ENCODE measurements at places on chromosomes 3 and 15.

DNA sequence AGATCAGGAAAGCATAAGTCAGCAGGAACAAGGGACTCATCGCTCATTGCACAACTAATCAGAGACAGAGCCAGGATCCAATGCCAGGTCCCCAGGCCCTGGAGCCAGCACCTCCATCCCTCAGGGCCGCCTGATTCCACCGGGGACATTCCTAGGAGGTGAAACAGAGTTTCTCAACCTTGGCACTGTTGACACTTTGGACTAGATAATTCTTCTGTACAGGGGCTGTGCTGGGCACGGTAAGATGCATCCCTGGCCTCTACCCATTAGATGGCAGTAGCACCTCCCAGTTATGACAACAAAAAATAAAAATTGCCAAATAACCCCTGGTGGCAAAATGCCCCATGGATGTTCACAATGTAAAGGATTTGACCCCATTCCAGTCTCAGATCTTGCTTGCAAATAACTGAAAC is 127.7 kb downstream of the MTHFS start:
- DNase-seq = no peak

- peak; percentile 54 for DNase-seq
Measured at GRCh38 chr3:195148549-195148948, 122.4 kb downstream of the XXYLT1 start.

- DNase-seq = no peak
Measured at GRCh38 chr3:100740207-100740606, 30.9 kb downstream of the TFG start.

GRCh38 chr15:60411774-60412425 is 14.1 kb upstream of the ANXA2 start:
- DNase-seq = no peak

- no peak for DNase-seq
Measured at GRCh38 chr3:101852983-101853840, 3.9 kb downstream of the NFKBIZ start.

DNA sequence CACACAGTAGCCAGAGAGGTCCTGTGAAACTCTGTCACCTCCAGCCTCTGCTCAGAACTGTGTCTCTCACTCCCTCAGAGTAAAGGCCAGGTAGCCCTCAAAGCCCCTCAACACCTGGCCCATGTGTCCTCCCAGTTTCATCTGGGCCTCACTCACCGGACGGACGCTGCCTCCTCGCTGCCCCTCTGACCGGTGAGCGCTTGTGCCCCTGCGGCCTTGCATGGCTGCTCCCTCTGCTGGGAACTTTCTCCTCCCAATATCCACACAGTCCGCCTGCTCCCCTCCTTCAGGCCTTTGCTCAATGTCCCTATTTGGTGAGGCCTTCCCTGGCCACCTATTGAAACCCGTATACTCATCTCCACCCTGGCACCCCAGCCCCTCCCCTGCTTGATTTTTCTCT is 36.8 kb upstream of the TRH start:
- DNase-seq = no peak

GRCh38 chr15:66294157-66294931 is 976 bp downstream of the DIS3L start:
- peak; percentile 54 for DNase-seq

- no peak for DNase-seq
Measured at GRCh38 chr3:70020906-70021660, 21.6 kb downstream of the SAMMSON start.

DNA sequence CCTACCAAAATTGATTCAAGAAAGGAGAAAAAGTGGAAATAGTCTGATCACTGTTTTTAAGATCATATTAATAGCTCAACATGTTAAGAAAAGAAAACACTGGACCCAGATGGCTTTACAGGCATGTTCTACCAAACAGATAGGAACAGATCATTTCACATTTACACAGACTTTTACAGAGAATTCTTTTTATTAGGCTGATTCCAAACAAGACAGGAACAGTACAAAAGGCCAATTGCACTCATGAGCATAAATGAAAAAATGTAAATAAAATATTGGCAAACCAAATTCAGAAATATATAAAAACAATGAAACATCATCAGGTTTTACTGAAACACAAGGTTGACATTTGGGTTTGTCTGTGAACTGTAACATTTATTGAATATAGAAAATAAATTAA is 106.5 kb downstream of the WNT5A start:
- no peak for DNase-seq

DNA sequence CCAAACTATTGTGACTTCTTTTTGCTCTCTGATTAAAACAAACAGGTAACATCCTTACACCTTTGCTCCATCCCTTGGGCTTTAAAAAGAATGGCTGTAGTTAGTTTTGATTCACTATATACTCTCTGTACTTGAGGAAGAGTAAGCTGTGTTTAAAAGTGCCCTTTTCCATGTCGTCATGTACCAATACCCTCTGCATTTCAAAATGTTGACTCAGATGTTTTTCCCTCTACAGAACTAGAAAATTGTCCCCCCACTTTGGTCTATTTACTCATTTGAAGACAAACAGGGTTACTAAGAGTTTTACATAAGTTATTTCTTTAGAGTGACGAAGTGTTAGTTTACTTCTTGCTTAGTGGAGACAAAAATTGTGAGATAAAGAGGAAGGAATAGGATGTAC is 62.7 kb downstream of the TASOR start:
- no peak for DNase-seq

DNA sequence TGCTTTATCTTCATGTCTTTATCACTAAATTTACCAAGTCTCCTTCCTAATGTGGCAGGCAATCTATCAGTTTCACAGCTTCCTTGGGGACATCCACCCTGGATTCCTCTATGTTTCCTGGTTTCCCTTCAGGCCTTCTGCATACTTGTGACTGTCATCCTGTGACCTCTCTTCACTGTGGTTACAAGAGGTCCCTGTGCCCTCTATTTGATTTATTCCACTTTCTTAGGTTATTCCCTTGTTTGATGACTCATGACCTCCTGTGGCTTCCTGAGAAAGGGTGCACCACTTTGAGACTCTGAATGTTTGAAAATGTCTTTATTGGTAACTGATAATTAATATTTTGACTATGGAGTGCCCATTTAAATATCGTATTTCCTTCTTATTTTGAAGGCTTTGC is 60.5 kb upstream of the KY start:
- DNase-seq = no peak

- no peak for DNase-seq
Measured at GRCh38 chr3:108887121-108887520, 64.5 kb downstream of the TRAT1 start.

Measured in GM04504 (cell line).